ENCODE measurements at places on chromosomes 5 and 9. TPM values are rescaled to one million over a fixed set of nuclear protein-coding genes. Genes with fewer than 3 reads are reported as not detected.
A peak's percentile ranks its signal among the peaks of the same experiment; 100 is the strongest.

DNA sequence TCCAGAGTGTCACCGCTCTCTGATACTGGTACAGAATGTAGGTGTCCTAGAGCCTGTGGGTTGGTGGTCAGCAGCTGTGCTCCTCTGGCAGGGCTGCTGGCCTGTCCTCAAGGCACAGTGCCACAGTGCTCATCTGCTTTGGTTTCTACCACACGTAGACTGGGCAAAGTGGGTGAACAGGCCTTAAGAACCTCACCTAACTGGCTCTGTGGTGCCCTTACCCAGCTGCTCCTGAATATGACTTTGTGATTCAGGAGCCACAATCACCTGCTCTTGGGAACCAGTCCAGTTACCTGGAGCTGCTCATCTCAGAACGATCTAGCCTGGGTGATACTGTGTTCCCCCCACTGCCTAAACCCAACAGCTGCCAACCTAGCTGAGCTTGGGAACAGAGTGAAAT lies 6.4 kb downstream of the NOP16 start:
- no peak overlapping the region for H3K4me3 ChIP-seq
- no peaks in the 10 kb centered on the region for H3K27me3 ChIP-seq
- no peak overlapping the region for H3K27ac ChIP-seq
- no peak for DNase-seq

DNA sequence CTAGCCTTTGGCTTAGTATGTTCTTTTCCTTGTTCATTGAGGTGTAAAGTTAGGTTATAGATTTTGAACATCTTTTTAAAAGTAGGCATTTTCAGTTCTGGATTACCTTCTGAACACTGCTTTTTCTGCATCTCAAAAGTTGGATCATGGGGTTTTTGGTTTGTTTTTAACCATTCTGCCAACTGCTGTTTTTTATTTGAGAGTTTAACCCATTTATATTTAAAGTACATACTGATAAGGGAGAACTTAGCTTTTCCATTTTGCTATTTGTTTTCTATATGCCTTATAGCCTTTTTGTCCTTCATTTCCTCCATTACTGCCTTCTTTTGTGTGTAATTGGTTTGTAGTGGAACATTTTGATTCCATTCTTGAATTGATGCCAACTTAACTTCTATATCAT lies 30.5 kb upstream of the ZNF169 start:
- H3K4me3 ChIP-seq: no peak overlapping the region
- H3K27ac ChIP-seq: no peak overlapping the region
- H3K27me3 ChIP-seq: no peaks in the 10 kb centered on the region
- no peaks in the 10 kb centered on the region for H3K4me1 ChIP-seq
- H3K36me3 ChIP-seq: no peaks in the 10 kb centered on the region
- no peak for DNase-seq

- no peaks in the 10 kb centered on the region for H3K27me3 ChIP-seq
- peak overlapping the region; percentile 25 for H3K4me3 ChIP-seq
- peak; percentile 85 for DNase-seq
- H3K27ac ChIP-seq: peak overlapping the region; percentile 84
Measured at GRCh38 chr5:82749461-82749820, 327.8 kb downstream of the TMEM167A start.

DNA sequence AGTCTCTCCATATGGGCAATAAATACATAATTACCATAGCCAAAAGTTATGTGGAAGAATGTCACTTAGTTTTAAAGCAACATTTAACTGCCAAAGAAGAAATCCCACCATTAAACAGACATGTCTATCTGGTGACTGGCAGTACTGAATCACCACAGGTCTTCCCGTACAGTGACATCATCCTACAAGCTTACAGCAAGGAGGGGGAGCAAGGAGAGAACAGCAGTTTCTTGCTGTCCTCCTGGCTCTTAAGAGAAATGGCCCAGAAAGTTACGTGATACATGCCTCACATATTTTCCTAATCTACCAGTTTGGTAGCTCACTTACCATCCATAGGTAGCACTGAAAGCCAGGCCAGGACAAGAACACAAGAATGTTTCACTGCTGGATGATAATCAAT lies 671.0 kb downstream of the DMRTA1 start:
- no peaks in the 10 kb centered on the region for H3K4me1 ChIP-seq
- no peak overlapping the region for H3K4me3 ChIP-seq
- H3K27me3 ChIP-seq: no peaks in the 10 kb centered on the region
- H3K27ac ChIP-seq: no peak overlapping the region
- H3K36me3 ChIP-seq: no peaks in the 10 kb centered on the region

DNA sequence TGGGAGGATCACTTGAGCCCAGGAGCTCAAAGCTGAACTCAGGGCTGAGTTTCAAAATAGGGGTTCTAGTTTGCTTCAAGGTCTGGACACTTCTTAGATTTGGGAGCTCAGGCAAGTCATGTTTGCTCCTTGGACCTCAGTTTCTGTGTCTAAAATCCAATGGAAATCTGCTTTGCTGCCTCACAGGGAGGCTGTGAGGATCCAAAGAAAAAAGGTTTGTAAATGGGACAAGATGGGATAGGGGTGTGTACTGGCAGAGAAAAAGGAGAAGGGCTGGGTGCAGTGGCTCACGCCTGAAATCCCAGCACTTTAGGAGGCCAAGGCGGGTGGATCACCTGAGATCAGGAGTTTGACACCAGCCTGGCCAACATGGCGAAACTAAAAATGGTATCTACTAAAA lies 39.6 kb upstream of the SH3PXD2B start:
- no peak for DNase-seq
- H3K4me3 ChIP-seq: no peak overlapping the region

GRCh38 chr5:105617436-105618215 lies 2053.1 kb downstream of the EFNA5 start:
- no peaks in the 10 kb centered on the region for H3K36me3 ChIP-seq
- no peak for DNase-seq
- no peak overlapping the region for H3K27ac ChIP-seq
- peaks cover 11% of the 10 kb centered on the region for H3K4me1 ChIP-seq
- H3K4me3 ChIP-seq: no peak overlapping the region
- no peaks in the 10 kb centered on the region for H3K27me3 ChIP-seq

GRCh38 chr9:129989740-129990139 lies 53.2 kb downstream of the FNBP1 start:
- no peak overlapping the region for H3K4me3 ChIP-seq
- no peak overlapping the region for H3K27ac ChIP-seq
- DNase-seq: peak; percentile 68
- H3K27me3 ChIP-seq: no peaks in the 10 kb centered on the region

DNA sequence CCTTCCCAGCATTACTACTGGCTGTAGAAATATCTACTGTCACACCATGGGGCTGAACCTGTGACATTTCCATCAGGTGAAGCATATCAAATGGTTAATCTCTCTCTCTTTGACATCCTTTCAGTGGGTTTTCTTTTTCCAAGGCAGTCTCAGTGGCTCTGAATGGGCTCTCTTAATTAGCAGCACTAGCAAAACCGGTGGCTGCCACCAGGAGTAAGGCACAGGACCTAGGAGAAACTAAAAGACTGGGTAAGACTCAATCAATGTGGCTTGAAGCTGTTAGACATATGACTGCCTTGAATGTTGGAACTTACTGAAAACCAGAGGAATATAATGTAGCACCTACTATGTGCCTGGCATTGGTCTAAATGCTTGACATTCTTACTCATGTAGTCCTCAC lies 445.0 kb upstream of the KIF2A start:
- H3K4me1 ChIP-seq: no peaks in the 10 kb centered on the region
- DNase-seq: no peak
- no peak overlapping the region for H3K27ac ChIP-seq
- no peaks in the 10 kb centered on the region for H3K36me3 ChIP-seq
- H3K4me3 ChIP-seq: no peak overlapping the region

DNA sequence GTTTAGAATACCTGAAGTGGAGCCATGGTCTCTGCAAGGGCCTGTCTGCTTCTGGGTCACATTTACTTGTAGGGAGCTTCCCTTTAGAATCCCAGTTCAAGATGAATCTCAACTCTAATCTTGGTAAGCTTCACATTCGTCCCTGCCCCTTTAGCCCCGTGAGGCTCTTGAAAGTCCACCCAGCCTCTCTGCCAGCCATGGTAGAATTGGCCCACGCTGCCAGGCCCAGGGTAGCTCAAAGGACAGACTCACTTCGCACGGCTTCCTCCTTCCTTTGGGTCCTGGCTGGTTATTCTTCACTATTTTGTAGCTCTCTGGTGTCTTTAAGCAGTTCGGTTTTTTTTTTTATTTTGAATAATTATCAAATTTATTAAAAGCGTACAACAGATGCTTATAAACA lies 28.6 kb upstream of the NKX2-5 start:
- H3K4me1 ChIP-seq: peaks cover 20% of the 10 kb centered on the region
- no peaks in the 10 kb centered on the region for H3K36me3 ChIP-seq
- no peak for DNase-seq
- no peaks in the 10 kb centered on the region for H3K27me3 ChIP-seq
- H3K4me3 ChIP-seq: no peak overlapping the region

MEF2C gene
- total RNA-seq: 67.2 TPM

ELOVL7 gene
- total RNA-seq: 0.77 TPM

TRAF1 gene
- 0.25 TPM for total RNA-seq

ZNG1C gene
- 84.0 TPM for total RNA-seq

Measured in SJCRH30 (cell line).